ENCODE measurements at places on chromosomes 5 and 9.

DNA sequence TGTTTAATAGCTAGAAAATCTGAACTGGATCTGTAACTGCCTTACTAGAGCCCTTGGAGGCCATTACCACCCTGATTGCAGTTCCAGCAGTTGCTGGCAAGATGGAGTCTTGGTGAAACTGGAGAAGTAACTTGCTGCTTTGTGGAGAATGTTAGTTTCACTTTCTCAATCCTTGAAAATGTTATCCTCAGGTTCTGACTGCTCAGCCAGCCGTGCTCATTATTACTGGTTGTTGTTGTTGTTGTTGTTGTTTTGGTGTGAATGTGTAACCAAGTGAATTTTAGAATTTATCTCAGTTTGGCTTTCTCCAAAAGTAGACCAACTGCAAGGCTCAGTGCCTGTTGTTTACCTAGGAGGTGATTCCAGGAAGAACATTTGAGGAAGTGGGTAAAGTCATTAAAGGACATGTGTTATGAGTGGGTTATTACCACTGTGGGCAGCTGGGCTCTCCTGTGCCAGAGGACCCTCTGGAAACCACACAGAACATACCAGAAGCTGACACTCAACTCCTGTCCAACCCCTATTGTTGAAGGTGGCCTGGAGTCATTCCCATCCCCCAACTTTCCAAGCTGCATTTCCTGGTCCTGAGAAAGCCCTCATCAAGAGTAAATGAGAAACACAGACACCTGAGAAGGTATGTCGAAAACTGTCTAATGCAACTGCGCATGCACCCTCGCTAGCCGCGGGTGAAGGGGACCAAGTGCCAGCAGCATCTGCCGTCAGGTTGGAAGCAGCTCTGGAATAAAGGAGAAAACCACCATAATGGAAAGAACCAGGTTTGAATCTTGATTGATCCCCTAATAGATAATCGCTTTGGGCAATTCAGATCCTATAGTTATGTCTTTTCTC is 111.6 kb downstream of the CMYA5 start:
- DNase-seq = no peak

GRCh38 chr9:91789941-91790340 is 160.1 kb downstream of the ROR2 start:
- no peak for DNase-seq

GRCh38 chr9:126875756-126876510 is 15.5 kb downstream of the ZBTB34 start:
- DNase-seq = no peak

DNA sequence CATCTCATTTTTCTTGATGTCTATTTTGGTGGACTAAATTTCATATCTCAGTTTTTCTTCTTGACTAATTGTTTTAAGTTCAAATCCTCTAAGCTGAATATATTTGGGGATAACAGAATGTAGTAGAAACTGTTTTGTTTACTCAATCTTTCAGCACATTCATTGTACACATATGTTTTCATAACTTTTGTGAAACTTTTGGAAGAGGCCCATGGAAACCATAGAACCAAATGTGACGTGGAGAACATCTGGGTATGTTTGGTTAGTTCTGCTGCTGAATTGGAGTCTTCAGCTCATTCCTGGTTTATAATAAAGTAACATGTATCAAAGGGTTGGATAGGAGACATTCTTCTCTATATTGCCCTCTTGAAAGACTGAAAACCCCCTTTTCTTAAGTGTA is 88.4 kb downstream of the CCDC171 start:
- DNase-seq = no peak

GRCh38 chr5:172747471-172747870 is 23.5 kb downstream of the DUSP1 start:
- DNase-seq = no peak

DNA sequence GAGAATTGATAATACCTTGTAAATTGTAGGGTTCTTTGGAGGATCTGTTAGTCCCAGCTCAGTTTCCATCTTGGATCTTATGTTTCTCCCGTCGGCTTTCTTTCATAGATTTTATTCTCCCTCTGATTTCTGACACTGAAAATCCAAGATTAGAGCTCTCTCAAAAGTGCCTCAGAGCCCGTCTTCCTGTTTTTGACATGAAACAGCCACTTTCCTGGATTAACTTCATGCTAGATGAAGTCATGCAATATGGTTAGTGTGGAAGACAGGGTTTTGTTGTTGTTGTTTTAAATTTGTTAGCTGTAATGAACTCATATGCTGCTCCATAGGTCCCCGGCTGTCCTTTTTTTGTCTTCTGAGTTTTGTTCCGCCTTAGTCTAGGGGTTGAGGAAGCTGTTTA is 51.6 kb upstream of the ZFR start:
- DNase-seq = no peak

- DNase-seq = no peak
Observed at GRCh38 chr5:149282966-149283332, 11.3 kb downstream of the AFAP1L1 start.

GRCh38 chr9:37302277-37302676 is 120.2 kb upstream of the GRHPR start:
- DNase-seq = no peak
